ENCODE measurements at places on chromosomes 4 and X.

DNA sequence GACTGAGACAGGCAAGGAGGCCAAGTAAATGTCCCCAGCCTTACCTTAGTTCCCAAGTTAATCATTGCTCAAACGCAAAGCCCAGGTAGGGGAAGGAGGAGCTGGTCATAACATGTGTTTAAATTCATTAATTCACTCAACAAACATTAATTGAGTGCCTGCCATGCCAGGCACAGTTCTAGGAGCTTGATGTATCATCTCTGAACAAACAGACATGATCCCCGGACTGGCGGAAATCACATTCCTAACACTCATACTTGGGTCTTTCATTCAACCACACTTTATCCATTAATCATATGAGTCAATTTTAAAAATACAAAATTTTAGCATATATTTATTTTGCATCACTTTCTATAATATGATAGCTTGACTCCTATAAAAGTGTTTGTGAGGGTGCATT is 335.3 kb upstream of the NOCT start:
- DNase-seq: no peak

GRCh38 chr4:157043131-157043530 is 32.8 kb upstream of the GLRB start:
- peak; percentile 17 for DNase-seq

DNA sequence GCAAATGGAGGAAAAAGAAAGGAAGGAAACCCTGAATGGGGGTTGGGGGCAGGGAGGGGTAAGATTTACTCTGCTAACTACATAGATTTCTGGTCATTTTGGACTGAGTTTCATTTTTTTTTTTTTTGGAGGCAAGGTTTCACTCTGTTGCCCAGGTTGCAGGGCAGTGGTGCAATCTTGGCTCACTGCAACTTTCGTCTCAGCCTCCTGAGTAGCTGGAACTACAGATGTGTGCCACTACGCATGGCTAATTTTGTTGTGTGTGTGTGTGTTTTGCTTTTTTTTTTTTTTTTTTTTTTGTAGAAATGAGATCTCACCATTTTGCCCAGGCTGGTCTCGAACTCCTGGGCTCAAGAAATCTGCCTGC is 223.5 kb downstream of the APBB2 start:
- DNase-seq: peak; percentile 88

- no peak for DNase-seq
Measured at GRCh38 chrX:137425986-137426385, 139.9 kb upstream of the ZIC3 start.

DNA sequence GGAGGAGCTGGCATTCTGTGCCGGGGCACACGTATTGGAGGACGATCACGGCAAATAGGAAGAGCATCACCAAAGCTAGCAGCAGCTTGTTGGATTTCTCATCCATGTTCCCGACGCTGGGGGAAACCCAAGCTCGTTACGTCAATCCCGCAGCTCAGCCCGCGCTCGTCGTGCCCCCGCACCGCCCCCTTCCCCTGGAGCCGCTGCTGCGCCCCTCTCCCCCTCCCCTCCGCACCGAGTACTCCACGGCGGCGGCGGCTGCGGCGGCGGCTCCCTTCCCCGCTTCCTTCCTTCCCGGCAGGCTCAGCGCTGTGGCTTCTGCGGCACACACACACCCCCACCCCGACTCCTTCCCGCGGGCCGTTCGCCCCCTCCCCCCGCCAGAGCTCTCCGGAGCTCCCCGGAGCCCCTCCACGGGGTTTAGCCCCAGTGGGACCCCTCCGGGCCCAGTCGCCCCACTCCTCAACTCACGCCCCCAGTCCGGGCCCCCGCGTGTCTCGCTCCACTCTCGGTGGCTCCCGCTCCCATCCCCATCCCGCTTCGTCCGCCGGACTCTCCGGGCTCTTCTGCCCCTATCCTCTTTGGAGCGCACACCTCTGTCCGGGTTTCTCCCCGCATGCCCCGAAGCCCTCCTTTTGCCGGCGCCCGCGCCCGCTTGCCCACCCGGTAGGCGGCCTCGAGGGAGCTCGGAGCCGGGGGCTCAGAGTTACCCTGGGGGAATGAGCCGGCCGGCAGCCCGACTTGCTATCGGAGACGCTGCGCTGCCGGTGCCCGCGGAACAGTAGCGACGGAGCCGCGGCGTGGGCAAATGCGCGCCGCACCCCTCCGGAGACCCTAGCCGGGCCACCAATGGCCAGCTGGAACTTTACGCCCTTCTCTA is 978 bp downstream of the HS6ST2 start:
- DNase-seq: no peak

DNA sequence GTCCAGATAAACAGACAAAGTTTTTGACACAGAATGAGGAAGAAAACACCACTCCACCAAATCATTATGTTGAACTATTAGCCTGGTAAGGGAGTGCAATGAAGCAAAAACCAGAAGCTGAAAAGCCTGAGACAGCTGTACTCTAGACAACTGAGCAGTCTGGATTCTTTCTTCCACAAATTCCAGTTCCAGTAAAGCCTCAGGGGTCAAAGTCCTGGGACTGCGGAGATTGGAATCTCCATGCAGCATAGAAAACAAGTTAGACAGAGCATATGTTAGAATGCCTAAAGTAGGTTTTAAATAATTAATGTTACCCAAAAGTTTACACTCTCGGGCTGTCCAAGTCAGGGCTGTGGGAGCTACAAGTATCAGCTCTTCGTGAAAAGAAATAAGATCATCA is 263.2 kb downstream of the TECRL start:
- no peak for DNase-seq

DNA sequence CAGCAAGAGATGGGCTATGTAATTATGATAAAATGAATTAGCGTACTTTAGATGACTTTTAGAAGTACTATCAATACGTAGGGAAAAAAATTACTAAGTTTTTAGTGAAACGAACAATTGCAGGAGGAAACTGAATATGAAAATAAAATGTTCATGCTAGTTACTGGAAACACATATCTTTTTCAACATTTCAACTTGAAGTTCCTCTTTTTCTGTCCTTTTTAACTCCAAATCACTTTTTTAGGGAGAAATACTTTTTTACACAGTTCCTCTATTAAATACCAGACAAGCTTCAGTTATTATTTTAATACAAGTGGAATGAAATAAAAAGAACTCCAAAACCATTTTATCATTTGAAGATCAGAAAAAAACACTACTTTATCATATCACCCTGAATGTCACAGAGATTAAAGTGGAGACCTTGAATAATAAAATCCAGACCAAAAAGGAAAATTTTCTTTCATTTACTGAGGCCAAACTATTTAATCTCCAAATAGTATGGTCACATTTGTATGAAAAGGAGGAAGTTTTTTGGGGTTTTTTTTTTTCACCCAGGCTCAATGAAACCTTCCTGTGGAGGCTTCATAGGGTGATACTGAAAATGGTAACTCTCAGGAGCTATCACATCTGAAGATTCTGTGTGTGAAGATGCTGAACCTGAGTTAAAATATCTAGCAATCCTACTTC is 306.2 kb downstream of the INPP4B start:
- no peak for DNase-seq

DNA sequence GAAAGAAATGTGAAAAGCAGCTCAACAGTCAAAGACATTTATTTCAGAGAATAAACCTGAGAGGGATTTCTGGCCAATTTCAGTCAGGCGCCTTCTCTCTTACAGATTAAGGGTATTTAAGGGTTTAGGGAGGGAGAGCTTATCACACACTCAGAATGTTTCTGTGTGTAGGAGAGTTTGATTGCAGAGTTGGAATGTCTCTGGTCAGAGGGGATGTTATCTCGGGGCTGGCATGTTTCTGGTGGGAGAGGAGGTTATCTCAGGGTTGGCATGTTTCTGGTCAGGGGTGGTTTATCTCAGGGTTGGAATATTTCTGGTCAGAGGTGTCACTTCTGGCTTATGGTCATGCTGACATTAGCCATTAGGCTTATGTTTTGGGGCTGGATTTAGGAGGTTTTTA is 1920.5 kb upstream of the PCDH7 start:
- DNase-seq: no peak

DNA sequence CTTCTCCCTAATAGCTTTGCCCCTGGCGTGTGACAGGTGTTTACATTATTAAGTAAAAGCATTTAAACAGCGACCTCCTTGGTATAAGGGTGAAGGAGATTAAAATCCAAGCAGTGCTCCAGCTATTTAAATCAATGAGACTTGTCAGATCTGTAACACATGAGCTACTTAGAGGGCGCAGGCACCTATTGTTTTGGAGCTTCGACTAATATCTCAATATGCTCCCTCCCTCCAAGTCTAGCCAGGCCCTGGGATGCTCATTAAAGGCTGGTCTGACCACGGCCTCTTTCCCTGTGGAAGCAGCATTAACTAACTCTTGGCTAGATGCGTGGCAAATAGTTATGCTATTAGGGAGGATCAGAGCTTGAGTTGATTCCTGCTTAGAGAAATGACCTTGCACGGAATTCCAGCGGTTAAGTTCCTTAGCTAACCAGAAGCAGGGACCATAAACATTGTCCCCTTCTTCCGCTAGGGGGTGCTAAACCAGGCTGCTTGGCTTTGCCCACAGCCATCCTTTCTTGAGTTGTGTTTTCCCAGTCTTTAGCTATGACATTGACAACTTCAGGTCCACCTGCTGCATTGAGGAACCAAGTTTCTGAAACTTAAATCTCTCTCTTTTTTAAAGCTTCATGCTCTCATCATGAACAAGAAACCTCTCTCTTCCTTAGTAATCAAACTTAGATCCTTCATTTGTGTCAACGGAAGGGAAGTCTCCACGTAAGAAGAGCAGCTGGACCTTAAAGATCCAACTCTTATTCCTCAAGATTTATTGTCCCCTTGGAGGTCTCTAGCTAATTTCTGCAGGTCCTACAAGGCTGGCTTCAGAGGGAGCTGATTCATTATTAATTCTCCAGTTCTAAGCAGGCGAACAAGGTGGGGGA is 80.7 kb upstream of the IGFBP7 start:
- peak; percentile 51 for DNase-seq

DNA sequence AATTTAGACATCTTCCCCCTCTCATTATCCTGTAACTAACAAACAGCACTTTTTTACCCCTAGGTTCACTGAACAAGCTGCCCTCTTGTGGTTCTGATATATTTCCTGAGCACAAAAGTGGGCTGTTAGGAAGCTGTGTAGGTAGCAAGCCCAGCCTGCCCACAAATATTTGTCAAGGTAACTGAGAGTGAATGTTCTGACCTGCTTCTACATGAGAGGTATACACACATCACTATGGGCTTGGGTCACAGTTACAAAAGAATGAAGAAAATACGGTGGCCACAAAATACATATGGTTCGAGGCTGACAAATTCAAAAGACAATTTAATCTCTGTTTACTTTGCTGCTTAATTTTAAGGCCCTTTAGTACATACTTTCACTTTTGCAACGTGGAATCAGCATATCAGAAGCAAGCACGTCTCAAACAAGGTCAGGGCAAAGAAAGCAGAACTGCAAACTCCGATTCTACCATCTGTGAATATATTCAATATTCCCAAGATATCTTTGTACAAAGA is 78.7 kb downstream of the RBM47 start:
- peak; percentile 87 for DNase-seq

- DNase-seq: no peak
Measured at GRCh38 chr4:140753329-140753728, 2.9 kb downstream of the TBC1D9 start.

DNA sequence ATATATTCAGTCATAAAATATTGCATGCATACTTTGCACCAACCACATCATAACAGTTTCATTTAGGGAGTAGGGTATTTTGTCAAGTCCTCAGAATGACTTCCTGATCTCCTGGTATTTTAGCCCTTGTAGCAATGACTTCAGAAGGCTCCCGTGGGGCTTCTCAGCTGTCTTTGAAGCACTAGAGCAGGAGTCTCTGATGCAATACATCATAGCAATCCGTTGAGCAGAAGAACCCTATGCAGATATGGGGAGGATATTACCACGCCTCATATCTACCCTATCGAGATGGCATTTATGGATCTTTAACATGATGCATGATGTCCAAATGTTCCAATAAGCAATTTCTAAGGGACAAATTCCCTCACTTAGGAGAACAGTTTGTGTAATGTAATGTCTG is 373.7 kb upstream of the FTHL17 start:
- no peak for DNase-seq

DNA sequence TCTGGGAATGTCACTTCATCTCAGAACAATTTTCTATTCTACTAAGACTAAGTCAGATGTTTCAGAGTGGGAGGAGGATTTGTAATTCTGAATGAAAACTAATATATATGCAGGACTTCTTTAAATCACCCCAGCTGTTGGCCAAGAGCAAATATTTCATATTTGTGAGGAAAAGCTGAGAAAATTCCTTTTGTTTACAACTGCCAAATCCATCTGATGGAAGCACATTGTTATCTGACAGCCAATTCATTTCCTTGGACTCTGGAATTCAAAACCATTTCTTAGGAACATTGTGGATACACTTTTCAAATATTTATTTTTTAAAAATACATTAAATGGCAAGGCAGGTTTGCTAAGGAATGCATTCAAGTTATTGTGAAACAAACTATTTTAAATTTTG is 8.0 kb downstream of the SLIT2 start:
- DNase-seq: no peak

DNA sequence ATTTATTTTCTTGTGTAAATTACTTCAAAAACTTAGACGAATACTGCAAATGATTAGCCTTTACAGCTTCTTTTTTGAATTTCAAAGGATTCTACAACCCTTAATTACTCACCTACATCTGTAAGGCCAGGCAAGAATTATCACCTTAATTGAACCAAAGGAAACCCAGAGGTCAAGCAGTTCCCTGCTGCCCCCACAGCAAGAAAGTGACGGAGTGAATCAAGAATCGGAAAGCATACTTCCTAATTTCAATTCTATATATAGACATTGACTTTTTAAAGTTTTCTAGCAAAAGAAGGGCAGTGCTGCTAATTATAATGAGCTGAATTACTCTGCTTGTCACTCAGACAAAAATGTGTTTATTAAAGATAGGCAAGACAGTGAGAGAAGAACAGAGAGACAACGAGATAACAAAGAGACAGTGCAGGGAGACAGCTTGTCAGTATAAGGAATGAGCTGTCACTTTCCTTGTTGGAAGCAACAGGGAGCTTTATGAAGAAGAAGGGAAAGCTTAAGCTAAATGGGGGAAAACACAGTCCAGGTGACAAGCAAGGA is 47.5 kb upstream of the SPANXN4 start:
- DNase-seq: no peak

DNA sequence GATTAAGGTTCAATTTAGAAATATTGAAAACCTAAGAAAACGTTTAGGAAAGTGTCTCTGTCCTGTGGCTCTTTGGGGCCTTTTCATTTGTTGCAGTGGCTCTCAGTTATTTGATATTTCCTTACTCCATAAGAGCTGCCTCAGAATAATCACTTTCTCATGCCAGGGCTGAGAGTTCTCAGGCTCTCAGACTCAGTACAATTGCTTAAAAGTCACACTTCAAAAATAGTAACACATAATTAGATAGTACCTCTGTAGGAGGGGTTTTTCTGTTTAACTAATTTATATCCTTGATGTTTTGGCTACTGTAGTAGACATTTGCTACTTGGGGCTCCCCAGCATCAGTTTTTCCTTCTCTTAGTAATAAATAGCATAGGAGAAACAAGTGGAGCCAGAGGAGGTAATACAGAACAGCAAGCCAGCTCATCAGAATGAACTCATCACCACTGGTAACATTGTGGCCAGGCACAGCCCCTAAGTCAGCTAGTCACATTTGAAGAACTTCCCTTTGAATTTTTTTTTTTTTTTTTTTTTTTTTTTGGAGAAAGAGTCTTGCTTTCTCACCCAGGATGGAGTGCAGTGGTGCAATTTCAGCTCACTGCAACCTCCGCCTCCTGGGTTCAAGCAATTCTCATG is 8.0 kb upstream of the HNRNPD start:
- DNase-seq: no peak

- no peak for DNase-seq
Measured at GRCh38 chrX:29627833-29628232, 587.5 kb upstream of the MAGEB2 start.

Data from NAMALWA (cell line).